Endothelial cell of umbilical vein (primary cell): ENCODE measurements at places on chromosomes 12 and 14. TPM values are rescaled to one million over a fixed set of nuclear protein-coding genes. Genes with fewer than 3 reads are reported as not detected.

The SCAF11 gene
- polyA plus RNA-seq = 17.5 and 20.9 TPM in 2 replicates

The KCNMB4 gene
- 2.0 and 2.4 TPM in 2 replicates for polyA plus RNA-seq

The OVCH1 gene
- 0.01 and 0.02 TPM in 2 replicates for polyA plus RNA-seq

The NKX2-1 gene
- polyA plus RNA-seq = not detected in 2 replicates

The STON2 gene
- polyA plus RNA-seq = not detected in 2 replicates

The AHNAK2 gene
- polyA plus RNA-seq = 16.6 and 17.7 TPM in 2 replicates
